ENCODE measurements at places on chromosomes 5 and 9.

GRCh38 chr5:113103330-113103729 is 126.7 kb downstream of the DCP2 start:
- no peak for DNase-seq

DNA sequence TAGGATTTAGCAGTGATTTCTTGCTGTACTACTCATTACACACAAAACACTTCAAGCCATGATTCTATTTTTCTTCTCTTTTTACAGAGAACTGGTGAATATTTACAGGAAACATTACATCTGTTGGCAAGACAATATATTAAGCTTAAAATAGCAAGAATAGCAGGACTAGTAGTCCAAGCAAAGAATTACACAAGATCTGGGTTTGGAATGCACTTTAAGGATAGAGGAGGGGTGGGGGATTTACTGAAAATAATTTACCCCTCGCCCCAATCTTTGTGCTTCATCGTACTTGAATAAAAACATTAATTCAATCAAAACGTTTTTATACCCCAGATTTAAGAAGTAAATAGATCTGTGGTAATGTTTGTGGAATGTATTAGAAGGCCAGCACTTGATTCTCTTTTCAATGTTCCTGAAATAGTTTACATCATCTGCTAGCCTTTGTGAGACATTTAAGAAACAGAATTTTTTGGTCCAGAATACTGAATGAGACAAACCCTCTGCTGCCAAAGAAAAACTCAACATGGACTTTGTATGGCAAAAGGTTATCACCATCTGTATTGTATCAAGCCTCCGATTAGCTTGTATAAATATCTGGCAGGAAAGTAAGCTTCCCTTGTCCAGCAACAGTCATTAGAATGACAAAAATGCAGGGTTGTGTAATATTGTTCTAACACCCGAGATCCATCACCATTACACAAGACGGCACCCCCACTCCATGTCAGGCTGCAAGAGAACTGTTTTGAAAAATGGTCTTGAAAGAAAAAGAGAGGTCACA is 23.8 kb downstream of the SVEP1 start:
- no peak for DNase-seq

GRCh38 chr5:181259974-181260719 is 796 bp downstream of the TRIM52 start:
- no peak for DNase-seq

DNA sequence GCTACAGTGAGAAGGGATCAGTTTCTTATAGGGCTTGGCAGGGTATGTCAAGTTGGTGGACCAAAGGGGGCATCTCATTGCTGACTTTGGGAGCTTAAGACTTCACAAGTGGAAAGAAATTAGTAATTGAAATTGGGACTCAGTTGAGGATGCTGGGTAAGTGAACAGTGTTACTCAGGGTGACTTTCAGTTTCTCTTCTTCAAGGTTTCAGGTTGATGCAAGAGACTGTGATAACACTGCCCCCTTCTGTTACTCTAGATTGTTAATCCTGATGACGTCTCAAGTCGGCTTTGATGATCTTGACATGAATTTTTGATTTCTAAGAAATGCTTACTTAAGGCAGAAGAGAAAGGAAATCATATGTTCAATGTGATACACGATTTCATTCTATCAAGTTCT is 21.3 kb downstream of the KCTD16 start:
- peak; percentile 37 for DNase-seq

- no peak for DNase-seq
Observed at GRCh38 chr5:111853748-111854147, 96.8 kb upstream of the NREP start.

DNA sequence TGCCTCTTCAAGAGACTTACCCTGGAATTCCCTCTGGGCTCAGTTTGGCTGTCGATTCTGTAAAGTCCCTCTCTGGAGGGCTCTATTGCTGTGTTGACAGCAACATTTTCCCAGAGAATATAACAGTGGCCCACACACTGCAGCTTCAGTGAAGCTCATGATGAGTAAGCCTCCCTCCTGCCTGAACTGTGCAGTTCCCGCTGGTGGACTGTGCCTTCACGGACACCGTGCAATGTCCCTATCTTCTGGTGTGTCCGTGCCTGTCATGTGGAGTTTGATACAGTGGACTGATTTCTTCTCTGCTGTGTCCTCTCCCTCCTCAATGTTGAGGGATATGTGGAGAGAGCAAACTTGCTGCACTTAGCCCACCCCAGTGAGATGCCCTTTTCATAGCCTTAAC is 109.0 kb downstream of the NTRK2 start:
- no peak for DNase-seq

DNA sequence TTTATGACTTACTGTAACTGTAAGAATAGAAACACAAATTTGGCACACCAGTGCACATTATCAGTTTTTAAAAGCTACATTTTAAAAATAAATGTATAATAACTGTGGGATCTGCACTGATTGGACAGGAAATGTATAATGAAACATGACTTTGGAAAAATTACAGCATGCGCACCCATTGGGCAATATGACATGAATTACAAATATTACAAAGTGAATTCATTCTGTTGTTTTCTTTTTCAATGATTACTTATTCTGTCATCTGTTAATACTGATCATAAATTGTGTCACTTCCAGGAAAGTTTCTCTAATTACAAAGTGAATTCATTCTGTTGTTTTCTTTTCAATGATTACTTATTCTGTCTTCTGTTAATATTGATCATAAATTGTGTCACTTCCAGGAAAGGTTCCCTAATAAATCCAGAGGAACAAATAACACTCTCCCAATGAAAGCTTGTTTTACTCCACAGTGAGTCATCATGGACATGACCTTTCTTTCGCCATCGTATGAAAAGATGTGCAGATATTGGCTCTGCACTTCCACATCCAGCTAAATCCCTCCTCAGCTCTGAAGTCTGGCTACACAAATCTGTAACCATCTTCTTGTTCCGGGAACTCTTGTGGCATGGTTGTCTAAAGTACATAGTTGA is 297.0 kb upstream of the HAPLN1 start:
- DNase-seq: no peak

- no peak for DNase-seq
Observed at GRCh38 chr5:14185326-14186058, 42.4 kb downstream of the TRIO start.

- no peak for DNase-seq
Observed at GRCh38 chr5:32713361-32713769, 2.2 kb downstream of the NPR3 start.

DNA sequence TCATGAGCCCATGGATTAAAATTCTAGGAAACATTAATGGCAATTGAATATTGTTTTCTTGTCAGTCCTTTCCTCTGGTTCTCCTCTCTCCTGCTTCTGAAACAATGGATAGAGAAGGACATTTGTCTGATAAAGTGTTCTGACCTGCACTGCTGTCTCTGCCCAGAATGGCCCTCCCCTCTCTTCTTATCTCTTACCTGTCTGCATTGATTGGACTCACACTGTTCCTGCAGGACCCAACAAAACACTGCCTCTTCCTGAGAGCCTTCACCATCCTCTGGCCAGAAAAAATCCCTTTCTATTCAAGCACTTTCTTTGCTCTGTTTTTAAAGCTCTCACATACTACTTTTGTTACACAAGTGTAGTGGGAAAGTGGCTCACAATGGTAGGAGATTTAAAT is 143.8 kb upstream of the DHFR start:
- no peak for DNase-seq

- no peak for DNase-seq
Observed at GRCh38 chr5:85205430-85205829, 820.8 kb upstream of the EDIL3 start.

- DNase-seq: no peak
Observed at GRCh38 chr5:20972419-20972925, 984.5 kb upstream of the CDH18 start.

- no peak for DNase-seq
Observed at GRCh38 chr9:4859035-4859434, 66.3 kb downstream of the RCL1 start.

- DNase-seq: no peak
Observed at GRCh38 chr5:149145138-149145537, 3.8 kb downstream of the ABLIM3 start.

- DNase-seq: no peak
Observed at GRCh38 chr5:71633255-71634155, 46.4 kb downstream of the MCCC2 start.

DNA sequence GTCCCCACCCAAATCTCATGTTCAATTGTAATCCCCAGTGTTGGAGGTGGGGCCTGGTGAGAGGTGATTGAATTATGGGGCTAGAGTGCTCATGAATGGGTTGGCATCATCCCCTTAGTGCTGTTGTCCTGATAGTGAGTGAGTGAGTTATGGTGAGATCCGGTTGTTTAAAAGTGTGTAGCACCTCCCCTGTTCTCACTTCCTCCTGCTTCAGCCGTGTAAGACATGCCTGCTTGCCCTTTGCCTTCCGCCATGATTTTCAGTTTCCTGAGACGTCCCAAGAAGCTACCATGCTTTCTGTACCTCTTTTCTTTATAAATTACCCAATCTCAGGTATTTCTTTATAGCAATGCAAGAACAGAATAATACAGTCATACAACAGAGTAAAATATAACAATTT is 742 bp upstream of the LECT2 start:
- DNase-seq: no peak

GRCh38 chr9:111000202-111000601 is 38.1 kb downstream of the LPAR1 start:
- no peak for DNase-seq

- DNase-seq: no peak
Observed at GRCh38 chr5:75234251-75234650, 2.4 kb downstream of the ANKRD31 start.
